ENCODE measurements at places on chromosomes 3 and 15. TPM values are rescaled to one million over a fixed set of nuclear protein-coding genes. Genes with fewer than 3 reads are reported as not detected.

DNA sequence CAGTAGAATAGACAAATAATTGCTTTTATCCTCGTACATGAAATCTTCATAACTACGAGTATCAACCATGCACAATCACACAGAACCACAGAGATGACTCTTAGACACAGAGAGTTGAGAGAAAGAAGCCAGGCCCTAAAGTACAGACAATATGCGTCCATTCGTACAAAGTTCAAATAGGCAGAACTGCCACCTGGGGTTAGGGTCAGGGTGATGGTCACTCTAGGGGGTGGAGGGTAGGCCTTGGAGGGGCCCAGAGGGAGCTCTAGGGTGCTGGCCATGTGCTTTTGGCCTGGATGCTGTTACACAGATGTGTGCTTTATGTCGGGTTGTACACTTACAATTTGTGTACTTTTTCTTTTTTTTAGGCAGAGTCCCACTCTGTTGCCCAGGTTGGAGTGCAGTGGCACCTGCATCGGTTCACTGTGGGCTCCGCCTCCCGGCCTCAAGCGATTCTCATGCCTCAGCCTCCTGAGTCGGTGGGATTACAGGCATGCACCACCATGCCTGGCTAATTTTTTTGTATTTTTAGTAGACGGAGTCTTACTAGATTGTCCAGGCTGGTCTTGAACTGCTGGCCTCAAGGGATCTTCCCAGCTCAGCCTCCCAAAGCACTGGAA lies 65.9 kb upstream of the KLF13 start:
- DNase-seq, result no peak
- peaks cover 5% of the 10 kb centered on the region for H3K27me3 ChIP-seq
- H3K4me3 ChIP-seq, result no peak overlapping the region
- peaks cover 4% of the 10 kb centered on the region for H3K36me3 ChIP-seq
- H3K4me1 ChIP-seq, result peaks cover 91% of the 10 kb centered on the region

GRCh38 chr15:85289677-85290365 lies 90.6 kb upstream of the AKAP13 start:
- H3K4me3 ChIP-seq, result no peak overlapping the region
- peak; percentile 29 for DNase-seq
- no peak overlapping the region for H3K27ac ChIP-seq

Gene C3orf22
- total RNA-seq, result not detected

Gene CHRNA5
- 4.0 TPM for total RNA-seq

Gene SCAANT1
- not detected for total RNA-seq

- H3K36me3 ChIP-seq, result no peaks in the 10 kb centered on the region
- no peak for DNase-seq
- no peak overlapping the region for H3K27ac ChIP-seq
- H3K27me3 ChIP-seq, result no peaks in the 10 kb centered on the region
- H3K4me3 ChIP-seq, result no peak overlapping the region
- H3K4me1 ChIP-seq, result peaks cover 2% of the 10 kb centered on the region
Observed at GRCh38 chr3:61155701-61156292, 95.5 kb downstream of the FHIT start.

Data from activated CD4-positive, alpha-beta T cell treated with anti-CD3 and anti-CD28 coated beads, Interleukin-2, amount 10 ng/mL, durations not matched to agents 7 days and 5 days (primary cell).